SHP77 treated with DMSO at 0.1 percent for 48 hours (cell line): ENCODE measurements at places on chromosomes 4 and X.

GRCh38 chrX:29617276-29617675, 598.1 kb upstream of the MAGEB2 start:
- DNase-seq, result no peak

GRCh38 chr4:14025111-14025510, 397.6 kb upstream of the BOD1L1 start:
- no peak for DNase-seq

DNA sequence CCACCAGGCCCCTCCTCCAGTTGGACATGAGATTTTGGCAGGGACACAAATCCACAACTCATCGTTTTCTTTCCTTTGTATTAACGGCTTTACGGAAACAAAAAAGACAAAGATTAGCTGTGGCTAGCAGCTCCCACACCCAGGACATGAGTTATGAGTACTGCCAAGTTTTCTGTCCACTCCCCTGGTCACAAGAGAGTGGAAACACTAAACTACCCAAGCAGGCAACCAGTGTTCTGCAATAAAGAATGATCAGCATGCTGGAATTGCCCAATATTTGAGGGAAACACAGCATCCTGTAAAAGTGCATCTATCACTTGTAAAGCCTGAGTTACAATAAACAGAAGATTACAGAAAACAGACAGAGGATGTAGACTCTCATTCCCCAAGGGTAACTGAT, 358.4 kb downstream of the NLGN4X start:
- DNase-seq, result no peak

DNA sequence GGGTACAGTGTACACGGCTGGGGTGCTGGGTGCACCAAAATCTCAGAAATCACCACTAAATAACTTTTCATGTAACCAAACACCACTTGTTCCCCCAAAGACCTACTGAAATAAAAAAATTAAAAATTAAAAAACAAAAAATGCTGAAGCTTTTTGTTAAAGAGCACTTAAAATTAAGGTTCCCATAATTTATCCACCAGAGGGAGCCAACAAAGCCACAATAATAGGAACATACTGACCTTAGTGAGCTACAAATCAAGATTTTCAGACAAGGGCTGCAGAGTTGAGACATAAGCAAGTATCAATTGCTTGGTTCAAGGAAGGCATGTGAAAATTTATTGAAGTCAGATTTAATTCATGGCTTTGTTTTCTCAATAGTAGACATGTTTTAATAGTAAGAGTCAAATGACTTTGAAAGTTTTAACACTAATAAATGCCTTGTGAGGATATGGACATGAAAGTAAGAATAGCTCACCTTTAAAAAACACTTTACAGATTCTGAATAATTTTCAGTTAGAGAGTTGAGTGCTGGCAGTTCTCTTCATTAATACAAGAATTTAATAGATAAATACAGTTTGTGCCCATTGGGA, 43.0 kb upstream of the SCOC start:
- DNase-seq, result no peak

DNA sequence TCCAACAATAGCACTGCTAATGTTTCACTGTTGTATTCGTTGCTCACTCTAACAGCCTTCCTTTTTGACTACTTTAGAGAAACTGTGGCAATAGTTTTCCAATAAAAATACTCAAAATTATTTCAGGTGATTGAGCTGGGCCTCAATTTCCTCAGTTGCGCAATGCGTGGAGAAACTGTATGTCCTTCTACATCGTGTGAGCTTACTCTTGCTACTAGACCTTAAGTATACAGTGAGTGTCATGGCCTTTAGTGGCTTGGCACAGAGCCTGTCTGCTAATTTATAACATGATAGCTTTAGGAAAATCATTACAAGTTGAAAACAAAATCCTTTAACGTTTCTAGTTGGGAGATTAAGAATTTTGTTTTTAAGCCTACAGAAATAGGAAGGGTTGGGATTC, 114.5 kb downstream of the COL4A6 start:
- no peak for DNase-seq

DNA sequence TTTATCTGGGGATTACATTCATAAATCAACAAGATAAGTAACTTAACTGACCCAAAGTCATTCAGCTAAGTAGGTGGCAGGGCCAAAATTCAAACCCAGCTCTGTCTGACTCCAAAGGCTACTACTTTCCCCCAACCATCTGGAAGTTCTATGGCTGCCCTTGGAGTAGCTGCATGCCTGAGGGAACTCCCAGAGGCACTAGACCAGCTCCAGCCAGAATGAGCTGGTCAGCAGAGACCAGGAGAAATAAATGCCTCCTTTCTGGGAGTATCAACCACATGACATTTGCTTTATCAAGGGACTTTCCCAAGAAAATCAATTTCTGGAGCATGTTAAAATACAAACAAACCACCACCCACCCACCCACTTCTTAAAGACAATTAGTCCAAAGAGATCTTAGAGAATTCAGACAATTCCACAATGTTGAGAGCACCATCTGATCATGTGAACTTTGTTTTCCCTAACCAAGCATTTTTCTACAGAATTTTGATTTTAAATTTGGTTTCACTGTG, 180.5 kb downstream of the EFHC2 start:
- DNase-seq, result no peak

GRCh38 chr4:47287735-47288134, 175.8 kb downstream of the COMMD8 start:
- DNase-seq, result no peak

DNA sequence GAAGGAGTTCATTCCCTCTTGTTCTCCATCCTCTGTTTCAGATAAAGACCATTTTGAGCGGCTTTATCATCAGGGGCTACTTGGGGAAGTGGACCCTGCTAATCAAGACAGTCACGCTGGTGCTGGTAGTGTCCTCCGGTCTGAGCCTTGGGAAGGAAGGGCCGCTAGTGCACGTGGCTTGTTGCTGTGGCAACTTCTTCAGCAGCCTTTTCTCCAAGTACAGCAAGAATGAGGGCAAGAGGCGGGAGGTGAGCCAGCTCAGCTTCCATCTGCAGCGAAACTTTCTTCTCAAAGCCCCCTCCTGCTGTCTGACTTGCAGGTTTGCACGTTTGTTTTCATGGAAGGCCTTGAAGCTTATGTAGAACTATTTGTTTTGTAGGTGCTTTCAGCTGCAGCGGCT, 49.5 kb downstream of the CLCN4 start:
- DNase-seq, result no peak

- DNase-seq, result no peak
Observed at GRCh38 chr4:26866781-26867180, 6.1 kb downstream of the STIM2 start.

DNA sequence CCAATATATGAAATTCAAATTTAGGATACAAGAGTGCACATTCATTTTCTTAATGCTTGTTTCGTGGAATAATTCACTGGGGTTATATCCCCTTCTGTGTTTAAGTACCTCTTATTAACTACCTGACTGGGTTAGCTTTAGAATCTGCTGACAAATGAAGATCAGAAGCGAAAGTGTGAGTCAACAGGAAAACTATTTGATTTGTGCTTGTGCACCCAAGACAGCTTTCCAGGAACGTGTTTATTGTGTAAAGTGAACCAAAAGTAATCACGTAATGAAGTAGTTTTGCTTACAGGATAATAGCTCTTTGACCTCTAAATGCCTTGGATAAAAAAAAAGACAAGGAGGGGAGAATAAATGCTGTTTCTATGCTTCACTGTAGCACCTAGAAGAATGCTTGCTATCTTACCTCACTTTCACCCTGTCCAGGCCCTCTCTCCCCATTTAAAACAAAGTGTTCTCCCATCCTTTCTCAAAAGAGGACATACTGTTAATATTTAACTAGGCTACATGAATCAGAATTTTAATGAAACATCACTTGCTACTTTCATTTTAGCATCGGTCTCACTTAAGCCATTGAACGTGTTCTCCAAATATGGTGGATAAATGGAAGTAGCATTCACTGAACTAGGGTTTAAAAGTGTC, 141.9 kb downstream of the THOC2 start:
- DNase-seq, result no peak

DNA sequence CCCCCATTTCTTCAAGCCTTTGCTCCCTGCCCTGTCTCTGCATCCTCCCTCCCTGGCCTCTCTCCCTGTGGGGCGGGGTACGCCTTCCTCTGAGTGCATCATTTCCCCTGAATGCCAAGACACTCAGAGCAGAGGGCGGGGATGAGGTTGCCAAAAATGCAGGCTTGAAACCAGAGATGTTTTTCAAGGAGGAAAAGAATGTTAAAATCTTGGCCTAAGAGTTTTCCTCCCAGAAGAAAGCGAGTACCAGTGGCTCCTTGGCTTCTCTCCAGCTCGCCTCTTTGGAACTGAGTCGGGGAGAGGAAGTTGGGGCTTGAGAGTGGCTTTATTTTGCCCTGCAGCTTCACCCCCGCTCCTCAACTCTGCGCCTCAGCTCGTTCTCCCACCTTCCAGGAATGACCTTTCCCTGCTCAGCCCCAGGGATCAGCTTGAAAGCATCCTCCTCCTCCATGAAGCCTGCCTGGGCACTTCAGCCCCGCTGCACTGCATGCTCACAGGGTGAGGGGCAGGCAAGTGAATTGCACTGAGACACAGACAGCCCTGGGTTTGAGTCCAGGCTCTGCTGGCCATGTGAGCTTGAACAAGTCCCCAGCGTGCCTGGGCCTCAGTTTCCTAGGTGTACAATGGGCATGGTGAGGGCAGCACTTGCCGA, 57.5 kb upstream of the SORCS2 start:
- no peak for DNase-seq

- no peak for DNase-seq
Observed at GRCh38 chr4:169902658-169903345, 123.4 kb downstream of the MFAP3L start.

GRCh38 chrX:153646620-153647373, at the start of gene DUSP9:
Gene DUSP9 (plus strand): TSS chrX:153647203. CDS start chrX:153647954, 751 bp downstream.
- DNase-seq, result no peak

- no peak for DNase-seq
Observed at GRCh38 chr4:146370841-146371240, 150.9 kb downstream of the SLC10A7 start.

- DNase-seq, result no peak
Observed at GRCh38 chrX:123361371-123361770, 177.3 kb downstream of the GRIA3 start.

DNA sequence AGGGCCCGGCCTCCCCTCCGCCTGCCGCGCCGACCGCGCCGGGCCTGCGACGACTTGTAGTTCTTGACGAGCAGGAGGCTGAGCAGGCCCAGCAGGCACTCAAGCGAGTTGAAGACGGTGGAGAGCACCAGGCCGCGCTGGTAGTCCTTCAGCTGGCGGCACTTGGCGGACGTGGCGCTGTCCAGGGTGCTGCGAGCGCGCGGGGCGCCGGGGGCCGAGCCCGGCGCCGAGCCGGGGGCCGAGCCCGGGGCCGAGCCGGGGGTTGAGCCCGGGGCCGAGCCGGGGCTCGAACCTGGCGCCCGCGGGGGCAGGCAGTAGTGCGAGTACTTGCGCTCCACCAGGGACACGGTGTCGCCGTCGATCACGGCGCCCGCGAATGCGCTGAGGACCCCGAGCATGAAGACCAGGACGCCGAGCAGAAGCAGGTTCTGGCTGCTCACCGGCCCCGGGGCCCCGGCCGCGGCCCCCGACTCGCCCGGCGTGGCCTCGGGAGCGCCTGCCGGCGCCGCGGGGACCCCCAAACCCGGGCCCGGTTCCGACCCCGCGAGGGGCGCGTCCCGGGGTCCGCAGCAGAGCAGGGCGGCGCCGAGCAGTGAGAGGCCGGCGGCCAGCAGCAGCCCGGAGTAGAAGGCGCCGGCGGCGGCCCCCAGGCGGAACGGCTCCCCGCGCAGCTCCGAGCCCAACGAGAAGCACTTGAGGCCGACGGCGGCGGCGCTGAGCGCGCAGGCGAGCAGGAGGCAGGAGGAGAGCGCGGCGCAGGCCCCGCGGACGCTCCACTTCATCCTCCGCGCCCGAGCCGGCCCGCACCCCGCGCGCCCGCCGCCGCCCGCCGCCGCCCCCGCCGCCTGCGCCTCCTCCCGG, 584 bp downstream of the TMEM271 start:
- DNase-seq, result no peak

DNA sequence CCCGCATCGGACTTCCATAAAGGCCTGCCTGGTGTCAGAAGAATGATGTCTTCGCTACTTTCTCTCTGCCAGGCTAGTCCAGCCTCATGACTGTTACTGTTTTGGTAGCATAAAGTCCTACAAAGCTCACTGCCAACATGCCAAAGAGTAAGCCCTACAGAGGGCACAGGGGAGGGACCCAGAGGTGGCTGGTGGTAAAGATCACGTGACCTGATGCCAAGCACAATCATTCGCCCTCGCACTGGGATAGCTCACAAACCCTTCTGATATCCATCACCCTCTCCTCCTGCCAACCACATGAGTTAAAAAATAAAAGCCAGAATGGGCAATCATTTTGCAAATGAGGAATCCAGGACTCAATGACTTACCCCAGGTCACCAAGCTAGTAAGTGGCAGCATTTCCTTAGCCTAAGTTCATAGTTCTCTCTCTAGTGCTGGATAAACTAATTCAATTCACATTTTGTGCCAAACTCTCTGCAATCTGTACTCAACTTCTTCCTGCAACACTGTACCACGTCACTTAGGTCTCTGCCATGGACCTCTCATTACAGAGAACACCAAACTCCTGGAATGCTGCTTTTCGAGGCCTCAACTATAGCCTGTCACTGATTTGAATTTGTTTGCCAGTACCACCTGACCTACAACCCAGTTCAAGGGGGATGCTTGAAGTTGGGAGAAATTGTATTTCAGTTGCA, 178.1 kb downstream of the SH3KBP1 start:
- DNase-seq, result no peak

- DNase-seq, result no peak
Observed at GRCh38 chr4:33975995-33976394, 2268.3 kb downstream of the ARAP2 start.

DNA sequence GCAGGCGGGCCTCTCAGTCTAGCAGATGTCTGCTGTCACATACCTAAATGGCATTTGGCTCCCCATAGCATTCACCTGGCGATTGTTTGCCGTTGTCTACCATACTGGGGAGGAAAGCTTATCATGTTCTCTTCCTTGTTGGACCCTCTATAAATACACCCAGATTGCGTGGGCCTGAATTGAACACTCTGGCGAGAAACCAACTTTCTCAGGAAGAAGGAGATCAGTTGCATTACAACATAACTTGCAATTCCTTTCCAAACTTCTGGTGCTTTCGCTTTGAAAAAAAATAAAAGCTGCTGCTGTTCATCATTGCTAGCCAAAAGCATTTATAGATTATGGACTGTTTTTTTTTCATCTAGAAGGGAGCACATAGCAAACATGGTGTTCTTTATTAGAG, 230.0 kb upstream of the GPC4 start:
- no peak for DNase-seq

DNA sequence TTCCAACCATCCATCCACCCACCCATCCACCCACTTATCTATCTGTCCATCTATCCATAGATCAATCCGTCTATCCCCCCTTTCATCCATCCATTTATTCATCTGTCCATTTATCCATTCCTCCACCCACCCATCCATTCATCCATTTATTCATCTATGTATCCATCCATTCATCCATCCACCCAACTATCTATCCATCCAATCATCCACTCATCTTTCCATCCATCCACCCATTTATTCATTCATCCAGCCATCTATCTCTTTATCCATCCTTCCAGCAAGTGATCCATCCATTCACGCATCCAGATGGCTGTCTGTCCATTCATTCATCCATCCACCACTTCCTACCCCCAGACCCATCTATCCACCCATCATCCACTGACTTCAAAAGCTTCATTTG, 84.0 kb upstream of the CD99 start:
- no peak for DNase-seq

GRCh38 chr4:12562021-12562420, 922.1 kb downstream of the RAB28 start:
- DNase-seq, result no peak
